ENCODE measurements at places on chromosomes 4 and X.

- DNase-seq: no peak
Measured at GRCh38 chr4:167238226-167238625, 3.9 kb upstream of the SPOCK3 start.

GRCh38 chr4:168737806-168738172 is 240.9 kb downstream of the PALLD start:
- DNase-seq: no peak

DNA sequence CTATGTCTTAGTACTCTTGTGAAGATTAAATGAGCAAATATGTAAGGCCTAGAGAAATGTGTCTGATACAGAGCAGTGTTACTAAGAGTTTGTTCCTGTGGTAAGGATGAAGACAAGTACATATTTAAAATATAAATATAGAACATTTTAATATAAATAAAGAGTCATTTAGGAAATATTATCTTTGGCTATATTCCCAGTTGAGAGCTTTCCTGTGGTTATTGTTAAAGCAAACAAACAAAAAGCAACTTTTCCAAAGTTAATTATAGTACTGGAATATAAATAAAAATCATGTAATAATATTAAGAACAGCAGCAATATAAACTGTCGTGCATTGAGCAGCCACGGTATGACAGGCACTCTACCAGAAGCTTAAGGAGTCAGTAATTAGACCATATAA is 472.5 kb downstream of the INPP4B start:
- DNase-seq: no peak

- no peak for DNase-seq
Measured at GRCh38 chr4:108361886-108362285, 193.2 kb upstream of the LEF1 start.

DNA sequence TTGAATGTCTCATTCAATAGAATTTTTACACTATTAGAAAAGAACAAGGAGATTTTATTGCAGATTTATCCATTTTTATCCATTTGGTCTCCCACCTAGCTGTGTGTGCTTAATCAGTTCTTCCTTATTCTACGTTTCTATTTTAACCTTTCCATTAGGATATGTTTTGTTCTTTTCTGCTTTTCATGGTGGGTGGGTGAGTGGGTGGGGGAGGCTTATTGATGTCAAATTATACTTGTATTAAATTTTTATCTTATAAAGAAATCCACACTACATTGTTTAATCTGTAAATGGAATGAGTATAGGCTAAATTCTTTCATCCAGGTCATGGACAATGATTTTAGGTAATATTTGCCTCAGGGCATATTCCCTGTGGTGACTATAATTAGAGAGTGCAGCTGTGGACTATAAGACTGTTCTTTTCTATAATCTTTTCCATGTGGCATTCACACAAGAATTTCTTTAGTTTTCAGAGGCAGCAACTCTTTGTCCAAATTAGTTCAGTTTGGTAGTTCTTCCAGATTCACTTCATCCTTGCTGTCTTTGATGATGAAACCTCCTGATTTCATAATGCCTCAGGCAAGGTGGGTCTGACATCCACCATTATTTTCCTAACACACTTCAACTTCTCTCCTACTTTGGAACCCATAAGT is 2451.8 kb downstream of the PCDH7 start:
- peak; percentile 44 for DNase-seq

GRCh38 chr4:130071746-130072145 is 975.8 kb downstream of the C4orf33 start:
- no peak for DNase-seq

All from NCI-H2081 (cell line).